ENCODE measurements at places on chromosomes 16 and 17.

DNA sequence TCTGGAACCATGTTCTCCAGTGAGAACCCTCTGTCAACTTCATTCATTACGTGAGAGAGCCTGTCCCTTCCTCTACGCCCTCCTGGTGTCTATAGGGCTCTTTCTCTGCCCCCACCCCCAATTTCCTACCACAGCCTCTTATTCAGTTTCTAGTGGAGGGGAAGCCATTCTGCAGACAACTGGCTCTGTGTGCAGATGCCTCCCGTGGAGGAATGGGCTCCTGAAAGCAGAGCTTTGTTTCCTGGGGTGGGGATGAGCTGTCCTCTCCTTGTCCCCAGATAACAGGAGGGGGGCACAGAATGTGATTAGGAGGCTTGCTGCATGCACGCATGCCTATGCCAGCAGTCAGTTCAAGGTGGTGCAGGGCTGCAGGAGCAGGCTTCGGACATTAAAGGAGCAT, 31.6 kb downstream of the MMP15 start:
- DNase-seq = no peak

DNA sequence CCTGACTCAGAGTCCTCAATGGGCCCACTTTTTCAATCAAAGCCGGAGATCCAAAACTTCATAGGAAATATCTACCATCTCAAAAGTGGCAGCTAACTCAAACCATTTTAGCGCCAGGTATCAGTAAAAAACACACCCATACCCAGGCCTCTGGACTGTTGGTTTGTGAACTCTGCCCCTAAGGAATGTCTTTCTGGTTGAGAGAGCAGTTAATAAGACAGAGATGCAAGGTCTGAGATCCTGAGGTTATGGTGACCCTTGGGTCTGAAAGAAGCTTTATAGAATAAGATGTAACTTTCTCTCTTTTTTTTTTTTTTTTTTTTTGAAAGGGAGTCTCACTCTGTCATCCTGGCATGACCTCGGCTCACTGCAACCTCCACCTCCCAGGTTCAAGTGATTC, 350.5 kb downstream of the SOX9 start:
- DNase-seq = no peak

DNA sequence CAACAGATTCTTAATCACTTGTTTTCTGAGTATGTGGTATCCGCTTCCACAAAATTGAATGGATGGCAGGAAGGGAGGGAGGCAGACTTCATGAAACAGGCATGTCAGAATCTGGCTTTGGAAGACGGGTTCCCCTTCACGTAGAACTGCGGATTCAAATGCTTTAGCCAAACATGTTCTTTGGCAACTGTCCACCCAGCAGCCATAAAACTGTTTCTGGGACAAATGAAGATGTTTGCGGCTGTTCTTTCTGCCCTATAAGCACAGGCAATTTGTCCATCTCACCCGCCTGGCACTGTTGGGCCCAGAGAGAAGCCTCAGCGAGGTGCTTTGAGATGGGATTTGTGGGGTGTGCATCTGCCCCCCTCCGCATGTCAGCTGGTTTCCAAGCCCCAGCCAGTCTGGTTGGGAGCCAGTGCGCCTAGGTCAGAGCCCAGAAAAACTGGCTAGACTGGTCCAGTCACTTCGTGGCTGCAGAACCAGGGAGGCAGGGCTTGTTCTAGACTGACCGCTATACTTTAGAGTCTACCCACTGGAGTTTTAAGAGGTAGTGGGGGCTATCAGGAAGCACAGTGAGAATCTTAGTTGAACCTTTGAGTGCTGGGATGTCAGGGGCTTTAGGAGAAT, 6.3 kb downstream of the CRHR1 start:
- DNase-seq = no peak

GRCh38 chr17:42233156-42233555, 38.9 kb upstream of the GHDC start:
- DNase-seq = no peak

DNA sequence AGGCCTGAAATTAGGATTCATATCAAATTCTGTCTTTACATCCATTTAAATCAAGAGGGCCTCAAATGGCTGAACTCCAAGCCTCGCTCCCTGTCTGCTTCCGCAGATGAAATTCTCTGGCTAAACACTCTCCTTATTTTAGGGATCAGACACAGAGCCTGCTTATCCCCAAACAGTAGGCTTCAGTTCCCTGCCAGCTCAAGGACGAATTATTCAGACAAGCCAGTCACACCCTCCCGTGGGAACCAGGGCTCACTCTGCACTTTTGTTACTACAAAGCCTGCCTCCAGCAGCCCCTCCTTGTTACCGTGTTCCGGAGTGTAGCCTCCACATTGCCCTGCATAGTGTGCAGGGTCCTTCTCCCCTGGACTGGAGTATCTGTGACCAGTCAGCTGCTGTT, 46.6 kb upstream of the LCMT1 start:
- no peak for DNase-seq

GRCh38 chr17:72723711-72724110, 368.8 kb downstream of the SLC39A11 start:
- DNase-seq = no peak

- DNase-seq = no peak
These were observed 20.8 kb downstream of the DCUN1D3 start for GRCh38 chr16:20879175-20880040.

DNA sequence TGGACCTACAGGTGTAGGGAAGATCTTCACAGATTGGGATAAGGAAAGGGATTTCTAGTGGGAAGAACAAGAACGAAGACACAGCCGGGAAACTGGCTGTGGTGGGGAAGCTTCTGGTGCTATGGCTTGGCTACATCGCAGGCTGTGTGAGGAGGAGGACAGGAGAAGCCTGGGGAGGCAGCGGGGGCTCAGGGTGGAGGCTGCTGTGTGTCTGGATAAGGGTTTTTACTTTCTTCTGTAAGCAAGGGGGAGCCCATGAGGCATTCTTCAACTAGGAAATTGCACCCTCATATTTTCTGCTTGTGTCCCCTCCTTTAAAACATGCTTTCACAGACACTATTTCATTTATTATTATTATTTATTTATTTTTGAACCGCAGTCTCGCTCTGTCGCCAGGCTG, 2.9 kb upstream of the RHBDF2 start:
- DNase-seq = no peak

GRCh38 chr17:68418876-68419275, 38.4 kb downstream of the WIPI1 start:
- DNase-seq = no peak

- no peak for DNase-seq
These were observed 95.2 kb upstream of the AXIN2 start for GRCh38 chr17:65656390-65657250.

- DNase-seq = no peak
These were observed 4.8 kb upstream of the PSMD3 start for GRCh38 chr17:39975801-39976200.

GRCh38 chr16:82979406-82980111, 352.8 kb downstream of the CDH13 start:
- no peak for DNase-seq

DNA sequence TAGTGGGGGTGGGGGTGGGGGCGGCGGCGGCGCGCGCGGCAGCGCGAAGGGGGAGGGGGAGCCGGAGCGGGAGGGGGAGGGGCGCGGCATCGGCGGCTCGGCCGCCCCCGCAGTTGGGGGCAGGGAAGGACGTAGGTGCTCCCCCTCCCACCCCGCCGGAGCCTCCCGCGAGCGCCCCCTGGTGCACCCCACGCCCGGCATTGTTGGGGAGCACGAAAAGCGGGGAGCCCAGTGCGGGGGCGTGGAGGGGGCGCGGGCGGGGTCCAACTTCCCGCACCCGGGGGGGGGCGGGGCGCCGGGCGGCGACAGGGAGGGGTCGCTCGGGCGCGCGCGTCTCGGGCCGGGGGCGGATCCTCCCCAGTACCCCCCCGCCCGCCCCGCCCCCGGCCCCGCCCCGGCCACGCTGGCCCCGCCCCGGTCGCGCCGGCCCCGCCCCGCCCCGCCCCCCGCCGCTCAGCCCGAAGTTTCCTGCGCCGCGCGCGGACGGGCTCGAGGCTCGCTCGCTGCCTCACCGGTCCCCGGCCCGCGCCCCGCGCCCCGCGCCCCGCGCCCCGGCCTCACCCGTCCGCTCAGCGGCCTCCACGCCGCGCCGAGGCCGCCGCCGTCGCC, at the start of gene CACNA1H:
Gene CACNA1H, plus strand, starts transcription at position 456 of the 609 bp plus-strand sequence. CDS start 632 bp downstream, outside the sequence.
- peak; percentile 73 for DNase-seq

DNA sequence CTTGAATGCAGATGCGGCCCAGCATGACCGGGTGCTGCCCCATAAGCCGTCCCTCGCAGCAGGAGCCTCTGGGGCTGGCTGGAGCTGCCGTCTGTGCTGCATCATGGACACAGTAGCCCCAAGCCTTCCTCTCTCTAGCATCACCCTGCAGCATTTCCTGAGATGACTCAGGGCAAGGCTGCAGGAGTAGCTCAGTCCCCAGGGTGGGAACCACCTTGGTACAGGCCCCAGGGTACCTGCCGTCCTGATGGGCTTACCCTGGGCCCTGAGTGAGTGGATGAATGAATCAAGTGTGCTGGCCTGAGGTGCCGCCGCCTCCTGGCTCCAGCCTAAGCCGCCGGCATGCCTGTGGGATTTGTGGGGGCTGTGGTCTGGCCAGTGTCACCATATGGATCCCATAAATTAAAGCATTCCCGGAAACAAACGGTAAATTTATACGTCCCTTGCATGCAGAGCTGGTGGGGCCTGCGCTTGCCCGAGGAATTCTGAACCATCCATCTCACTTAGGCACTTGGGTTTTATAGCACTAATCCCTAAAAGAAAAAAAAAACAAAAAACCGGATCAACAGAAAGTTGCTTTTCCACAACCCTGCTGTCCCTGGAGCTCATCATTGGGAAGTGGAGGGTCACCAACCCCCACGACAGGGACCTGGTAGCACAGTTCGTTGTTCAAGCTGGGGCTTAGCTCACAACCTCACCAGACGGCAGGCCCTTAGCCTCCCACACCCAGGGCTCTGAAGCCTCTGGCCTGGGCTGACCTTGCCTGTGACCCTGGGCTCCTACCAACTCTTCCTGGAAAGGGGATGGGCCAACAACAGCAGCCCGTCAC, 242.6 kb upstream of the CIBAR2 start:
- DNase-seq = peak; percentile 72

DNA sequence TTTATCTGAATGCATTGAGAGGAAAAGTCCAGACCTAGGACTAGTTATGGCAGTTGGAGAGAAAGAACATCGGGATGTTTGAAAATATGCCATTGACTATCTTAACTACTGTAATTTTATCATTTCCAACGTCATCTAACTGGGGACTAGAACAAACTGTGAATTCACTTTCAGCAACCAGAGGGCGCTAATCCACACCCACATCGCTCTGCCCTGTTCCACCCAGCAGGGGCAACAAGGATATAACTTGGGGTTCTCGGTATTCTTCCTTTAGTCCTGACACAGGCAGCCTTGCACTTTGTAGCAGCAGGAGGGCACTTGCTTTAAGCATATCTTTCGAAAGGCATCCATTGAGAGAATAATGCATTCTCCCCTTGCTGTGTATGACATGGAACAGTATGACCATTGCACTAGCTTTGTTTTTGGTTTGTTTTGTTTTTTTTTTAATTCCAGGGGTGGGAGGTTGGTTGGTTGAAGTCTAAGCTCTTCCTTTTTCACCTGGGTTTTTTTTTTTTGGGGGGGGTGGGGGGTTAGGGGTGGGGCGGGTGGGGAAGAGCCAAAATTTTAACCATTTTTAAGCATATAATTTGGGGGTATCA, 31.5 kb downstream of the SIAH1 start:
- DNase-seq = no peak

- DNase-seq = no peak
These were observed 147.8 kb downstream of the MSI2 start for GRCh38 chr17:57404073-57404472.

GRCh38 chr16:18979936-18980335, 3.8 kb upstream of the TMC7 start:
- no peak for DNase-seq

DNA sequence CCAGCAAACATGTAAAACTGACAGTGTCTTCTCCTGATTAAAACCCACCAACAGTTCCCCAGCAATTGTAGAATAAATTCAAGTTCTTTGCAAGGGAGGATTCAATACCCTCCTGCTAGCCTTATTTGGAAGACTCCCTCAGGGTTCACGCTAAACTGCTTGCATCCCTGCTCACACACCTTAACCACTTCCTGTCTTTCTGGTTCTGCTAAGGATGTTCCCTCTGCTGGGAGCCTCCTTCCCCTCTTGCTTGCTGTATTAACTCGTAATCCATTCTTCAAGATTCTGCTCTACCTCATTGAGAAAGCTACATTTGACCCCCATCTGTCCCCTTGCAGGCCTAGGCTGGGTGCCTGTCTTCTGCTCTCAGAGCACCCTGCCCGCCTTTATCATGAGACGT, 2.3 kb upstream of the SHISA6 start:
- DNase-seq = no peak

- no peak for DNase-seq
These were observed 178.0 kb downstream of the RPTOR start for GRCh38 chr17:80722661-80723060.

DNA sequence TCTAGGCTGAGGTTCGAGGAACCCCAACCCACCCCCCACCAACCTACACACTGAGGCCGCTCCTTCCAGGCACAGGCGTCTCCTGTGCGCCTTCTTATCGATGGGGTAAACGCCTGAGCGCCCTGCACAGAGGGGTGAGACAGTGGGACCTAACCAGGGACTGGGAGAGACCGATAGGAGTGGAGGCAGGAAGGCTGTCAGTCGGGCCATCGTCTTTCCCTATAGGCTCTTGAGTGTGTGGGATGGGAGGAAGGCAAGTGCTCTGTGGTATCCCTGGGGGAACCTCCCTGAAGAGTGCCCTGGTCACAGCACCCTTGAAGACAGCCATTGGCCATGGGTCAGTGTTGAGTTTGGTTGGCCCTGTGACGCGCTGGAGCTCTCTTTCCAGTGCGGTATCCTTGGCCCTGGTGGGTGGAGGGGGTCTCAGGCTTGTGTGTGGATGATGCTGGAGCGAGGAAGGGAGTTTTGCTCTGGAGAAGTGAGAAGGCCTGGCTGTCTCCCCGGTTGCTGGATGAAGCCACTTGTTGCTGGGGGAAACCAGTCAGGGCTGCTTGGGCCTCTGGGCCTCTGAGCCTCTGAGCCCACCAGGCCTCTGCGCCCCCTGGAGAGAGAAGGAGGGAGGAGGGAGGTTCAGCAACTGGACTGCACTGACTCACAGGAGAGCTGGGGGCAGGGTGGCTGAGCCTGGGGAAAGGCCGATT, 1.7 kb downstream of the GPRC5C start:
- no peak for DNase-seq

GRCh38 chr17:44023545-44024270, 8.9 kb upstream of the TMEM101 start:
- DNase-seq = no peak

- no peak for DNase-seq
These were observed 1011.6 kb downstream of the KCNJ18 start for GRCh38 chr17:22703786-22704441.

Data from mesothelial cell of epicardium (in vitro differentiated cells).